Activated CD4-positive, alpha-beta T cell treated with anti-CD3 and anti-CD28 coated beads, Interleukin-2, amount 50 U/mL, for 1 hour (primary cell): ENCODE measurements at places on chromosomes 1 and 21.

DNA sequence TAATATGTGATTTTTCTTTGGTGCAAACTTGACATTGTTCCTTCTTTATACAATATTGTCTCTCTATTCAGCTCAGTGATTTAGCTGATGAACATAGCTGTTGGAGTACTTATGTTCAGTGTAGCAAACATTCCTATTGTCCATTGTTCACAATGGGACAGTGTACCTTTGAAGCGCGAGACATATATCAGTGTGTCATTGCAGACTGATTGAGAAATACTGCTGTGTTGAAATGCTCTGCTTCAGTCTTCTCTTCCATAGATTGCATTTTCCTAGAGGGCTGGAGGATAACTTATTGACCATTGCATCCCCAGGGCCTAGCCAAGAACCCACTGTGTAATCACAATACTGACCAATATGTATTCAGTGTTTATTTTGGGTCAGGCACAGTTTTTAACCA, 46.5 kb downstream of the HLX start:
- no peak for DNase-seq

- no peak for DNase-seq
These were observed 13.7 kb upstream of the MFSD2A start for GRCh38 chr1:39940980-39941871.

DNA sequence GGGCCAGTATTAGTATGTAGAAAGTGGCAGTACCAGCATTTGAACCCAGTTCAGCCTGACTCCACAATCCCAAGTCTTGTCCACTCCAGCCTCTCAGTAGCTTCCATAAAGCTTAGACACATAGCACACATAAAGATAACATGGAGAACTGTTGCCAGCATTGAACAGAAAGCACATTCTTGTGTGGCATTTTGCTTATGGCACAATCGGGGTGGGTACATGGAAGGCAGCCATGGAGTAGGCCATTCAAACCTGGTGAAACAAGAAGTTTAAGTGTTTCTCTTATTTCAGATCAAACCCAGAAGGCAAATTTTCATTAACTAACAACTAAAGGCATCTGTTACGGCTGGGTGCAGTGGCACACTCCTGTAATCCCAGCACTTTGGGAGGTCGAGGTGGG, 102.7 kb downstream of the HIVEP3 start:
- DNase-seq = no peak

- DNase-seq = no peak
These were observed 1917.0 kb downstream of the MRPL39 start for GRCh38 chr21:23690316-23690715.

DNA sequence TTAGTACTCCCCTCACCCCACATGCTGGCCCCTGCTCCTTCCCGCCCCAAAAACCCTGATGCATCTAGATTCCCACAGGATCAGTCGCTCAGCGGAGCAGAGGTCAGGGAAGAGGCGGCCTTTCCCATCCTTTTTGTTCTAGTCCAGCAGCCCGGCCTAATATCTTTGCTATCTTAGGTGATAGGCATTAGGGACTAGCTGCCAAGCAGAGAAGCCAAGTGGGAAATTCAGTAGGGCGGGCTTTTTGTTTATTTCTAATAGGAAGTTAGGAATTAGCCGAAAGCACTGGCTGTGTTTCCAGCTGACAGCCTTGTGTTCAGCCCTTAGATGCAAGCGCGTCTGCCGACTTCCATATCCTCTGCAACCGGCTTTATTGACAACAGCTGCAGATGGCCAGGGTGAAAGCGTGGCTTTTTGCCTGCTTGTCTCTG, 59.0 kb upstream of the BCAR3 start:
- no peak for DNase-seq

DNA sequence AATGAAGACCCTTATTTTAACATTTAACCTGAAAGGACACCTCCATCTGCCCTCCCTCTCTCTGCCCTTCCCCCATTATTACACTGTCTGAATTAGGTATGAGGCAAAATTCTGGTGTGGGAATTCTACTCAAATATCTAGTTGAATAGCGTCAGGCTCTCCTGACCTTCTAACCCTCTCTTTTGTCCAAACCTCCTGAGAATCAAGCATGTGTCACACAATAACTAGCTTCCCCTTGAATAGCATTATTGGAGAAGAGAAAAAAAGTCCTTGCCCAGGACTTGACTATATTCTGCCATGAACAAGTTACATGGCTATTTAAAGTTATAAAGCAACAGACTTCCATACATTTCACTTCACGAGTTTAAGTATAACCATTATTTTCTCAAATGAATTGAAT, 35.5 kb downstream of the USH2A start:
- DNase-seq = no peak

- DNase-seq = no peak
These were observed 113.4 kb upstream of the DNAH14 start for GRCh38 chr1:224816062-224816461.

GRCh38 chr1:229844675-229845074, 218.6 kb downstream of the URB2 start:
- no peak for DNase-seq

GRCh38 chr1:215833941-215834729, 267.0 kb downstream of the KCTD3 start:
- DNase-seq = no peak

GRCh38 chr1:10302416-10302815, 92.0 kb downstream of the KIF1B start:
- DNase-seq = no peak

GRCh38 chr1:109040989-109041620, 797 bp downstream of the WDR47 start:
- peak; percentile 18 for DNase-seq
